Activated CD4-positive, CD25-positive, alpha-beta regulatory T cell (primary cell): ENCODE measurements at places on chromosomes 1 and 21.

- DNase-seq, result no peak
Measured at GRCh38 chr1:174659823-174660222, 212.1 kb downstream of the GPR52 start.

DNA sequence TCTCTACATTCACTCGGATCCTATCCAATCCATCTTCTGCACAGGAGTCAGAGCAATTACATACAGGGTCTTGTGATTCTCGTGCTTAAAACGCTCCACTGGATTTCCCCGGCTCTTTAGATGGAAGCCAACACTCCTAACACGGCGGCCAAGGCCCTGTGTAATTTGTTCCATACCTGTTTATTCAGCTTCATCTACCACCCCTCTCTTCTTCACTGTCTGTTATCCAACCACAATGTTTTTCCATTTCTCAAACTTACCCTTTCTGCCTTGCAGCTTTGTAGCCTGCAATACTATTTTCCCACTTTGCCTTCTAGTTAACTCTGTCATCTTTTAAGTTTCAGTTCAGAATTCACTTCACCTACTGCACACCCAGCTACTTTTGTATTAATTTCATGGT is 249.6 kb upstream of the USP25 start:
- DNase-seq, result no peak

- DNase-seq, result no peak
Measured at GRCh38 chr1:75587692-75588091, 23.2 kb downstream of the SLC44A5 start.

- no peak for DNase-seq
Measured at GRCh38 chr1:244634546-244634945, 18.4 kb upstream of the DESI2 start.

GRCh38 chr1:9384751-9385245 is 92.1 kb downstream of the SPSB1 start:
- no peak for DNase-seq

- DNase-seq, result no peak
Measured at GRCh38 chr1:116720364-116721038, 33.7 kb upstream of the CD2 start.

DNA sequence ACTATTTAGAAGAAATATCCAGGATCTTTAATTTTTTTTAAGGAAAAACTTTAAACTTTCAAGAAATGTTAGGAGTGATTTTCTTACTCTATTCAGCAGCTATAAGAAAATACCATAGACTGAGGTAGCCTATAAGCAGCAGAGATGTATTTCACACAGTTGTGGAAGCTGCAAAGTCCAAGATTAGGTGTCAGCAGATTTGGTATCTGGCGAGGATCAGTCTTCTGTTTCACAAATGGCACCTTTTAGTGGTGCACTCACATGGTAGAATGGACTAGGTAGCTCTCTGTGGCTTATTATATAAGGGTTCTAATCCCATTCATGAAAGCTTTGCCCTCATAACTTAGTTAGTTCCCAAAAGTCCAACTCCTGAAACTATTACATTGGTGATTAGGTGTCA is 207.4 kb downstream of the NCAM2 start:
- no peak for DNase-seq

DNA sequence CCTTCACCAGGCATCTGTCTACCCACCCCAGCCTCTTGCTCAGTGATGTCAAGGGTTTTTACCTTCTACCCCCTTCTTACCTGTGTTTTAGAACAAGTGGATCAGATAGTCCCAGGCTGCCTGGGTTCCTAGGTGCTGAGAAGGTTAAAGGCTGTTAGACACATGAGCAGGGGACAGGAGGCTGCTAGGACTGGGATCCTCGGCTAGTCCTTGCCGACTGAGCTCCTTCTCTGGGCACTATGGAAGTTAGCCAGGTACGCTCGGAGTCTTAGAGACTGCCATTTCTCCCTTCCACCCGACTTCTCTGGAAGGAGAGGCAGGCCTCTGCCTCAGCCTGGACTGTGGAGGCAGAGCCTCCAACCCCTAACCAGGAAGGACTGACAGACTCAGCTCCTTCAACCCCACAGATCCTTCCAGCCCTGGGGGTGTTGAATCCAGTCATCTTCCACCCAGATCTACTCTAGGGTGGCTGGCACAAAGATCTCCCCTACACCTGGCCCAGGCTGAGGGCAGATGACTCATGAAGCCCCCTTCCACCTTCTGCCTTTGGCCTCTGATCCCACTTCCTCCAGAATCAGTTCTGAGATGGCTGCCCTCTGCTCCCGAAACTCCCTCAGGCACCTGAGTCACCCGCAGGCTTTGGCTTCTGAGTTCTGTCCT is at the start of gene DYNLT4:
Gene DYNLT4, minus strand, starts transcription at position 648 of the 660 bp plus-strand sequence. CDS start 683 bp downstream, outside the sequence.
- DNase-seq, result no peak

DNA sequence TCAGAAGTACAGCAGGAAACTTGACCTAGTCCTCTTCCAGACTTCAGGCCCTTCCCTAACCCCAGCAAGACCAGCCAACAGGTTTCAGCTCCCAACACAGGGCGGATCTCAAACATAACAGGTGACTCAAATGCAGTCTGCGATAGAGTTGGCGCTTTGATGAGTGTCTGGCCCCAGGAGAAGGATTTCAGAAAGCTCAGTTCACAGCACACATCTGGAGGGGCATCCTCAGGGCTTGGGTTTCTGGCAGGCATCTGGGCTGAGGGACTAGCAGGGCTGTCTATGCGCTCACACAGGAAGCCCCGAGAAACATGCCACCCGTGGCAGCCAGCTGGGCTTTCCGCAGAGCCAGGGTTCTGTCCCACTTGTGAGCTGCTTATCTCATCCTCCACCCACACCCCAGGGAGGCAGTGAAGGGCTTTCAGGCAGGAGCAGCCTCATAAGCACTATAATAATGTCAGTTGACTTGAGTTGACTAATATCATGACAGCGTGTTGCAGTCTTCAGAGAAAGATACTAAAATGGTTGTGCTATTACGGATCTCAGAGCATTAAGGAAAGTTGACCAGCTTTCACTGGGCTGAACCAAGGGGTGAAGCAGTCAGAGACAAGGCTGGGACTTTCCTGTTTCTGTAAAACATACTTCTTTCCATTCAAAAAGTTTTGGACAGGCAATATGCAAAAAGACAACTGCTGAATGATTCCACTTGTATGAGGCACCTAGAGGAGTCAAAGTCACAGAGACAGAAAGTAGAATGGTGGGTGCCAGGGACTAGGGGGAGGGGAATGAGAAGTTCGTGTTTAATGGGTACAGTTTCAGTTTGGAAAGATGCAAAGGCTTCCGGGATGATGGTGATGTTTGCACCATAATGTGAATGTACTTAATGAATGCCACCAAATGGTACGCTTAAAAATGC is 233.0 kb upstream of the IRF2BP2 start:
- no peak for DNase-seq

DNA sequence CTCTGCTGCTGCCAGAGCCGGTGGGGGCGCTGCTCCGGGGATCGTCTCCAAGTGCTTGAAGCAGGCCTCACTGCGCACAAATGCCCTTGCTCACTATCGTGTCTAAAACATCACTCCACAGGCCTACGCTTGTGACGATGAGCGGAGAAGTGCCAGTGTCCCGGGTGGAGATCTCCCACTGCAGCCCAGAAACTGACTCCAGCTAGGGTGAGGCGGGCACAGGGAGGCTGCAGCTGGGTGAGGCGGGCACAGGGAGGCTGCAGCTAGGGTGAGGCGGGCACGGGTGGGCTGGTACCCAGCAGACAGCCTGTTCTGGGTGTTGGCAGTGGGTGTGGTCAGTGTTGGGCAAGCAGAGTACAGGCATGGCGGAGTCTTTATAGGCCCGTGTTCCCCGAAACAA is 22.7 kb upstream of the PDXK start:
- DNase-seq, result no peak

DNA sequence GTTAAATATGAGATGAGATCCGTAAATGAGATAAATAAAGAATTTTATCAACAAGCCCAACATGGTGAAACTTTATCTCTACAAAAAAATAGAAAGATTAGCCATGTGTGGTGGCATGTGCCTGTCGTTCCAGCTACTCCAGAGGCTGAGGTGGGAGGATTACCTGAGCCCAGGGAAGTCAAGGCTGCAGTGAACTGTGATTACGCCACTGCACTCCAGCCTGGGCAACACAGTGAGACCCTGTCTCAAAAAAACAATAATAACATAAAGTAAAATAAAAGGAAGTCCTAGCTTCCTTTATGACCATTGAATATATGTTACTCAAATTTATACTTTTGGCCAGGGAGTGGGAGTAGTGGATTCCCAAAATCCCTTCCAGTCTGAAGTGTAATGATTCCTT is 48.7 kb upstream of the TEKT2 start:
- no peak for DNase-seq
